ENCODE measurements at places on chromosomes 1 and 21.
A peak's percentile ranks its signal among the peaks of the same experiment; 100 is the strongest.

DNA sequence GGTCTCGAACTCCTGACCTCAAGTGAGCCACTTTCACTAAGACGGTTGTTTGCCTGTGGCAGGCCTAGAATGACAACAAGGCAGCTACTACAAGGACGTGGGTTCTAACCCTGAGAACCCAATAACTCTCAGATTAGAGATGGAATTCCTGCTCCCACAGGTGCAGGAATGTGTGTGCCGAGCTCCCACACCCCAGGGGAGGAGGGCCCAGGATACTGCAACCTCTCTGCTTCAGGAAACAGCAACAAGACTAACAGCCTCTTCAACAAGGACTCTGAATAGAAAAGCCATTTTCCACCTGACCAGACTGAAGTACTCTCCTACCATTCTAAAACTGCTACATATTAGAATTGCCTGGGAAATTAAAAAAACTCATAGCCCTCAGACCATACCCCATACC, 4.9 kb downstream of the LSM10 start:
- DNase-seq: no peak

GRCh38 chr1:117675907-117676430, 70.1 kb downstream of the TENT5C start:
- no peak for DNase-seq

GRCh38 chr21:45618287-45618686, 25.2 kb upstream of the PCBP3 start:
- no peak for DNase-seq

- DNase-seq: no peak
Measured at GRCh38 chr1:81876901-81877733, 76.4 kb downstream of the ADGRL2 start.

GRCh38 chr1:33633019-33633801, 160.8 kb downstream of the ZSCAN20 start:
- peak; percentile 77 for DNase-seq

DNA sequence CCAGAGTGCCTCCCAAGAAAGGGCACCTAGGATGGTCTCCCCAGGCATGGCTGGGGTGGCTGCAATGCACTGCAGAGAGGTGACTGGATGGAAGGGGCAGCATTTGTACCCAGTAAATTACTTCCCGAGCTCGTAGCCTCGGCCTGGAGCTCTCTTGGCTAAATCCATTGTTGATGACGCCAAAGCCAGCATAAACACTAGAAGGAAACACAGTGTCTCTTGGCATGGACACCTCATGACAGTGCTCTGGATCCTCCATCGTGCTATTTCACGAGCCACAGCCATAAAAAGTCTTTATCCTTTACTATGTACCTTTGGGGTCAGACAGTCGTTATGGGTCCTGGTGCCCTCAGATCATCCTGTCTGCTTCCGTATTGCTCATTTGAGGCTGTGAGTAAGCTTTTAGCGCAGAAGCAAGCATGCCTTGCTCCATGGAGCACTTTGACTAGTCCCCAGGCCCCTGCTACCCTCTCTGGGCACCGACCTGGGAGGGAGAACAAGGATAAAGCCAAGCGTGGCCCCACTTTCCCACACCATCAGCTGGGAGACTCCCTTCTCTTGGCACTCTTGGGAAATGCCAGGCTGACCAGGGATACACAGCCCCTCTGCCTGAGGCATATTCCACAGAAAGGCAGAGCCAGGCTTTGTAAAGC, 10.3 kb upstream of the PRELP start:
- DNase-seq: no peak

DNA sequence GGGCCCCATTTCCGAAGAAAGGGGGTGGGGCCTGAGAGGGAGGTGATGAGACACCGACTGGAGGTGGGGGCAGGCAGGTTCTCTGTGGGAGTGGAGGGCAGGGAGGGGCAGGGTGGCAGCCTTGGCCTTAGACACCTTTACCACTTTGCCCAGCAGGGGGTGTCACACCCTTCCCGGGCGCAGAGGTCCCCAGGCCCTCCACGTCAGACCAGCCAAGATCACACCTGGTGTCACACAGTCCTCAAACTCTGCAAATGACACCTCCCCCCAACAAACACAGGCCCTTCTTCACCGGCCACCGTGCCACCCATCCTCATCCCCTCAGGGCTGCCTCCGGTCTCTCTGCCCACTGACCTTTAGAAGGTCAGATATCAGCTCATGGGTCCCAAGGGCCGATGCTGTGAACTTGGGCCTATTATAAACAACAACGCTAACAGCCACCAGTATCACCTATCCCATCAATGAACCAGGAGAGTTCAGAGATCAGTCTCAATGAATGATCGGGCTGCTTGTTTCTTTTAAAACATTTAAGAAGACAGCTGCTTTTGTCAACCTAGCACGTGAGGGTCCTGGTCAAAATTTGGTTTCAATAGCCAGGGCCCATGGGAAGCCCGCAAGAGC, 103.9 kb downstream of the CASZ1 start:
- peak; percentile 58 for DNase-seq

DNA sequence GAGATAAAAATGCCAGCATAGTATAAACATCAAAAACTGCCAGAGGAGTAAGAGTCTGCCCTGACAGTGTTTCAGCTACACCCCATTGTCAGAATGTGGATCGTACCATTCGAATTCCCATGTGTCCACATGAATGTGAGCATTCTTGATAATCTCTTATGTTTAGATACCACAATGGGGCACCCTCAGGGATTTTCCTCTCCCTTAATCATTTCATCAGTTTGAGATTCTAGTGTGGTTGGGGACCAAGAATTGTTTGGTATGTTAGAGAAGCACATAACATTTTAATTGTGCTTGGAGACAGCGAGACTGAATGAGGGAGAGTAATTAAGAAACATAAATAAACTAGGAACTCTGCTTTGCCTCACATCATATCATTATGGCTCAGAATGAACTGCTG, 120.2 kb downstream of the ZC3H11B start:
- no peak for DNase-seq

DNA sequence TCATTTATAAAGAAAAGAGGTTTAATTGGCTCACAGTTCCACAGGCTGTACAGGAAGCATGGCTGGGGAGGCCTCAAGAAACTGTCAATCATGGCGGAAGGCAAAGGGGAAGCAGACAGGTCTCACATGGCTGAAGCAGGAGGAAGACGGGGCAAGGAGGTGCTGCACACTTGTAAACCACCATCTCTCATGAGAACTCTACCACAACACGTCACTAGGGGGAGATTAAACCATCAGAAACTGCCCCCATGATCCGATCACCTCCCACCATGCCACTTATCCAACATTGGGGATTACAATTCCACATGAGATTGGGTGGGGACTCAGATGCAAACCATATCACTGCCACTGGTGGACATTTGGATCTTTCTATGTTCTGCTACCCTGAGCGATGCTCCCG, 351.4 kb downstream of the NPHP4 start:
- no peak for DNase-seq

- DNase-seq: no peak
Measured at GRCh38 chr1:36321119-36321951, 2.1 kb downstream of the EVA1B start.

DNA sequence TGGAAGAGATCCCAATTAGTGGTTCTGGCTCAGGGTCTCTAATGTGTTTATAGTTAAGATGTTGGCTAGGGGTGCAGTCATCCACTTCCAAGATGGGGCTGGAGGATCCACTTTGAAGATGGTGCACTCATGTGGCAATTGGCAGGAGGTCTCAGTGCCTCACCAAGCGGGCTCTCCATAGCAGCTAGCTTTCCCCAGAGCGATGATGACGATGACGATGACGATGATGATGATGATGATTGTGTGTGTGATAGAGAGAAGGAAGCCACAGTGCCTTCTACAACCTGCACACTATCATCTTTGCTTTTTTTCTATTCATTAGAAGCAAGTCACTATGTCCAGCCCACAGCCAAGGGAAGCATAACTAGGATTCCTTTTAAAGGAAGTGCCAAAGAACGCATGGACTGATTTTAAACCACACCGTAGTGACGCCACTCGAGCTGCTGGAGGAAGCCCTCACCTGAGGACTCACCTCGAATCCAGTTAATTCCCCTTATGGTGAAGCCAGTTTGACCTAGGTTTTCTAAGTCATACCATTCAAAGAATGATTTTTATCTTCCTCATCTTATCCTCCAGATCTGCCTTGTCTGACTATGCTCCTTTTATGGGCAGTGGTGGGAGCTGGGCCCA, 49.4 kb downstream of the SRRM1 start:
- no peak for DNase-seq

DNA sequence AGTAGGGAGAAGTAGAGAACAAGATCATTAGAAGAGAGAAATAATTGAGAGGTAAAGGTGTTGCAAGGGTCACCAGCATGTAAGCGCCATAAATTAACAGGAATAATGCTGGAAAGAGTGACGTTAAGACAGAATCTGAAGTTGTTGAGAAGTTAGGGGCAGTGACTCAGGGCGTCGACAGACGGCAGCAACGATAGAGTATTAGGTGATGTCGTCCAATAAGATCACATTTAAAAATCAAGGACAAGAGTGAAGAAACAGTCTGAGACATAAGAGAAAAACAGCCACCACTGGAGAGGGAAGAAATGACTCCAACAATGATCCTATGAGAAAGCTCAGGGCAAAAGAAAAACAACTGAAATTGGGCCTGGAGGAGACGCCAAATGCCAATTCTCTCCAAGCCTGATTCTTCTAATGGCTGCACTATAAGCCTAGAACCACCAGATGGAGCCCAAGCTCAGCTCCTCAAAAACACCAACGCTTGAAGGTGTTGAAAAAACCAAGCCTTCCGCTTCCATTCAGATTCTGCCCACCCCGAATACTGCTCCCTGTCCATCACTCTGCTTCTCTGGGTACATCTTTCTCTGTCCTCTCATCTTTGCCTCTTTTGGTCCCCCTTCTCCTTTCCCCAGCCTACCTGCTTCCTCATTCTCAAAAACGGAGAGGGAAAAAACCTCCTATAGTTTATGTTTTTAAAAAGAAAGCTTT, 70.0 kb downstream of the LUZP1 start:
- no peak for DNase-seq
